NCI-H774 (cell line): ENCODE measurements at places on chromosomes 16 and 17.

DNA sequence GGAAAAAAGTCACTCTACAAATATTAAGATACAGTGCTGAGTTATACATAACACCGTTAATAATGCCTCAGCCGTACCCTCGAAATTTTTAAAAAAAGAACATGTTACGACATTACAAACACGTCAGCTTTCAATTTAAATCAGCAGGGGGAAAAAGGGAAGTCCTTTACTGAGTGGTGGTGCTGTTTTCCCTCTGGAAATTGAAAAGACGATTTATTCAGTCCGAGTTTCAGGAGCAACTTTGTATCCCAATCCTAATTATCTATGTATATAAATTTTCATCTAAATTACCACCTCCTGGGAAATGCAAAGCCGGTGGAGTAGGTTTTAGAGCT lies 1.3 kb downstream of the NETO2 start:
- DNase-seq = no peak

DNA sequence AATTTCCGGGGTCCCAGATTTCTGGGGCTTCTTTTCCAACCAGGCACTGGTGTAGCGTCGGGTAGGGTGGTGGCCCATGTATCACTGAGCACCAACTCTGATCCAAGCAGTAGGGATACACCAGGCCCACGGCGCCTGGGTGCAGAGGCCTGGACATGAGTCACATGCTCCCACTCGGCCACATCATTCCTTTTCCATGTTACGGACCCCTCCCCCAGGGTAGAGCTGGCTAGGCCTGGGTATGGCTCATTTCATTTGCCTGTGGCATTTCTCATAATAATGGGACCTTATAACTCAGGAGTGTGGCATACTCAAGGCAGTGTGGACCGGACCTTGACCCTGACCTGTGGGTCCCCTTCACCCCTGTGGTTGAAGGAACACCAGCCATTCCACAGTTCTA lies 18.0 kb upstream of the NDRG4 start:
- no peak for DNase-seq

- DNase-seq = no peak
Observed at GRCh38 chr17:78651554-78651953, 74.4 kb upstream of the DNAH17 start.

GRCh38 chr16:50724306-50724705 lies 17.6 kb upstream of the CYLD start:
- DNase-seq = no peak

- no peak for DNase-seq
Observed at GRCh38 chr17:17612085-17613022, 20.8 kb upstream of the PEMT start.

GRCh38 chr16:75312875-75313274 lies 61.5 kb upstream of the BCAR1 start:
- no peak for DNase-seq

- DNase-seq = no peak
Observed at GRCh38 chr17:31877911-31878702, 19.1 kb upstream of the COPRS start.

DNA sequence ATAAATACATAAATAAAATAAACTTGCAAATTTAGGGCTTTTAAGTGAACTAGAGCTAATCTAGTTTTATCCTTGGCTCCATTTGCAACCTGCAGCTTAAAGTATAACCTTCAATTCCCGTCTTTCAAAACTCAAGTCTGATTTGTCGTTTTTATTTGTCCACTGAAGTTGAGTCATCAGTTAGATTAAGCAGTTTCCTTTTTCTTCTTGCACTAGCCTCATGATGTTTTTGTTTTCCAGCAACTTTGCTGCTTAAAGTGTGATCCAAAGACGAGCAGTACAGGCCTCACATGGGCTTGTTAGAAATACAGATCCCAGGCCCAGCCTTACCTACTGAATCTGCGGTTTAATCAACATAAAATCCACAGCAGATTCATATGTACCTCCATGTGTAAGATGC lies 13.8 kb downstream of the ARSG start:
- DNase-seq = no peak

GRCh38 chr16:71358464-71358998 lies at the start of gene CALB2:
Gene CALB2 (plus strand): TSS chr16:71358723. CDS start chr16:71358793, 70 bp downstream.
- DNase-seq = peak; percentile 22

GRCh38 chr16:85202631-85203461 lies 90.6 kb upstream of the CIBAR2 start:
- no peak for DNase-seq

GRCh38 chr16:68064791-68065365 lies 20.3 kb upstream of the NFATC3 start:
- no peak for DNase-seq

- DNase-seq = no peak
Observed at GRCh38 chr16:75081179-75081859, 35.3 kb downstream of the LDHD start.

DNA sequence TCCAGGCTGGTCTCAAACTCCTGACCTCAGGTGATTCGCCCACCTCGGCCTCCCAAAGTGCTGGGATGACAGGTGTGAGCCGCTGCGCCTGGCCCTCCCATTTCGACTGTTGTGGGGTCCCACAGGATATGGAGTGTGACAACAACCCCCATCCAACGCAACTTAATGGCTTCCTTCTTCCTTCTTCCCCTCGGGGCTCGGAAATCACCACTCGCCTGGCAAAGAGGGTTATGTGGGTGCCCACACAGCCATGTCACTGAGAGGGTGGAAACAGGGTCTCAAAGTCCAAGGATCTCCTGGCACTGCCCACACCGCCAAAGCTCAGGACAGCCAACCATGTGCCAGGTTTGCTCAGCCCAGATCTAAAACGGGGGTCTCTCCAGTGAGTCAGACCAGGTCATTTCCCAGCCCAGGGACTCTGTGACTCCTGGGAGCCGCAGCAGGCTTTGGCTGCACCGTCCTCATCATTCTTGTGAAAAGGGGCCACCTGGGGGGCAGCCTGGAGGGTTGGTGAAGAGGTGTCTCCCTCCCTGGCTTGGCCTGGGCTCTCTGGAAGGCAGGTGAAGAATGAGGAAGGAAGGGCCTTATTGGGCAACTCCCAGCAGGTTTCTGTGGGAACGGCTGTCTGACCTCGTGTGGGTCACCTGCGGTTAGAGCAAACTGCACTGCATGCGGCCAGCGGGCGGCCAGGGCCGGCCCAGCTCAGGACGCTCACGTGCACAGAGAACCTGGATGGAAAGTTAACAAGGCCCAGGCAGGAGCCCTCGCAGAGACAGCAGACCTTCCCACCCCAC lies 25.3 kb upstream of the LITAF start:
- DNase-seq = peak; percentile 39

DNA sequence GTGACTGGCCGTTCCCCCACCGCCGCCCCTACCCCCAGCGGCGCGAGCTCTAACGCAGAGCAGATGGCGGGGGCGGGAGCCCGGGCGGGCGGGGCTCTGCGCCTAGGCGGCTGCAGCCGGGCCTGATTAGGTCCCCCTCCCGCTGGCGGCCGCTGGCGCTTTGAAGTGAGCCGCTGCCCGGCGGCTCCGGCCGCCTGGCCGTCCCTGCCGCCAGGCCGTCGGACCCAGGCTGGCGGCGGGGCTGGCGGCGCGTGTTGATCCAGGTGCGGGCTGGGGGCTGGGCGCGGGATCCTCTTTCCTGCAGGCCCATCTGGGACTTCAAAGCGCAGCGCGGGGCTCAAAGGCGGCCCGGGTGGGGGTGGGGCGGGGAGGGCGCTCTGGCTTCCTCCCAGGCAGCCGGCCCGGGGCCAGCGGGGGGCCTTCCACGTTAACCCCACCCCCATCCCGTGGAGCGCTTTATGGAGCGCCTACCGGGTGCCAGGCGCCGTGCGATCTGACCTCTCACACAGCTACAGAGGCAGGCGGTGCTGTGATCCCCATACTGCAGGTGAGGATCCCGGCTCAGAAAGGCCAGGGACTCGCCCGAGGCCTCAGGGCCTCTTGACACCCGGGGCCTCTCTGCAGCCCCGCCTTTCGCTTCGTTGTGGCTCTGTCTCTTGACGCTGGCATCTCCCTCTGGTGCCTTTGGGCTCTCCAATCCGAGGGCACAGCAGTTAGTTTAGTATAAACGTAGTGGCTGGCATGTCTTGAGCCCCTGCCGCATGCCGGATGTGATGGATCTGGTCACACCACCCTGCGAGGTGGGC lies 80.0 kb upstream of the NKD1 start:
- DNase-seq = peak; percentile 50

GRCh38 chr16:15404792-15405191 lies 9.2 kb downstream of the MPV17L start:
- DNase-seq = no peak

GRCh38 chr17:34714475-34715410 lies 135.4 kb downstream of the TMEM132E start:
- DNase-seq = no peak

- no peak for DNase-seq
Observed at GRCh38 chr17:72683506-72684404, 408.7 kb downstream of the SLC39A11 start.

- DNase-seq = no peak
Observed at GRCh38 chr16:48961546-48961945, 320.1 kb downstream of the CBLN1 start.

GRCh38 chr17:7408252-7408727 lies 645 bp downstream of the NLGN2 start:
- DNase-seq = no peak

GRCh38 chr17:61926826-61927207 lies 965 bp downstream of the INTS2 start:
- no peak for DNase-seq

- DNase-seq = no peak
Observed at GRCh38 chr17:40090237-40091119, 9.9 kb downstream of the NR1D1 start.

GRCh38 chr17:81829858-81830257 lies 3.2 kb downstream of the MCRIP1 start:
- DNase-seq = no peak

DNA sequence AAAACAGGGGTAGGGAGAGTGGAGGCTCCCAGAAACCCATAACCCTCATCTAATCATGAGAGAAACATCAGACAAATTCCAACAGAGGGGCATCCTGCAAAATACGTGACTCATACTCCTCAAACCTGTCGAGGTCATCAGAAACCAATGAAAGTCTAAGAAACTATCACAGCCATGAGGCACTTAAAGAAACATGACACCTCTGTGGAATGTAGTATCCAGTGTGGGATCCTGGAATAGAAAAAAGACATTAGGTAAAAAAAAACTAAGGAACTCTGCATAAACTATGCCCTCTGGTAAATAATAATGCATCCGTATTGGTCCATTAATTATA lies 16.4 kb downstream of the CDH5 start:
- DNase-seq = no peak

GRCh38 chr17:81387100-81388090 lies 7.9 kb upstream of the BAHCC1 start:
- no peak for DNase-seq

DNA sequence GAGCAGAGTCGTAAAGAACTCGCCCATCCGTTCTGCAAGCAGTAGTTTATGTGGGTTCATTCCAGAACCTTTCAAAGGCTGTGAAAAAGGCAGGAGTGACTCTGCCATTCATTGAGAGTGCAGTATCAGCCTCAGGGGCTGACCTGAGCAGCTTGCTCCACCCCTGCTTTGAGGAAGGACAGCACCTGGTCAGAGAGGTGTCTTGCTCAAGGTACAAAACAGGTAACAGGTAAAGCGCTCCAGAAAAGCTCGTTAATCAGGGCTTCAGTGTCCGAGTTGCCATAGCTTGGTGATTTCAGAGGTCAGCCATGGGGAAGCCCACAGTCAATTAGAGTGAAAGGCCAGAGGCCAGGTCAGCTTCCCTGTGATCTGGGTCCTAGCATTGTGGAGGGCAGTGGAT lies 251.1 kb downstream of the ABCC12 start:
- no peak for DNase-seq

GRCh38 chr17:68612209-68612922 lies 11.2 kb upstream of the FAM20A start:
- DNase-seq = no peak

GRCh38 chr17:74433421-74434121 lies 1.7 kb downstream of the GPRC5C start:
- no peak for DNase-seq

DNA sequence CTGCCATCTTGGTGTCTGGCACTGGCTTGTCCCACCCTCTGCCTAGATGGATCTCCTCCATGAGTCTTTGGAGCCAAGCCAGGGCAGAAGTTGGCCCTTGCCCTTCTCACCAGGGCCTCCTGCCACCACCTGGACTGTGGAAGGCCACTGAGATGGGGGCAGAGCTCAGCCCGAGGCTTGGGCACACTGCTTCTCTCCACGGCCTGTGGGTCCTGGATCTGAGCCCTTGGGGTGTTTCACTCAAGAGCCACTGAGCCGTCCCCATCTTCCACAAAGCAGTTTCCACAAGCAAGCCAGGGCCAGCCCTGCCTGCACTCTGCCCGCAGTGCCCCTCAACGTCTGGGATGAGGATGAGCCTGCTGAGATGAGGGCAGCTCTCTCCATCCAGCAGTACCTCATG lies 16.7 kb upstream of the CD300A start:
- no peak for DNase-seq

GRCh38 chr17:8154608-8155155 lies 2.5 kb upstream of the PER1 start:
- DNase-seq = no peak

DNA sequence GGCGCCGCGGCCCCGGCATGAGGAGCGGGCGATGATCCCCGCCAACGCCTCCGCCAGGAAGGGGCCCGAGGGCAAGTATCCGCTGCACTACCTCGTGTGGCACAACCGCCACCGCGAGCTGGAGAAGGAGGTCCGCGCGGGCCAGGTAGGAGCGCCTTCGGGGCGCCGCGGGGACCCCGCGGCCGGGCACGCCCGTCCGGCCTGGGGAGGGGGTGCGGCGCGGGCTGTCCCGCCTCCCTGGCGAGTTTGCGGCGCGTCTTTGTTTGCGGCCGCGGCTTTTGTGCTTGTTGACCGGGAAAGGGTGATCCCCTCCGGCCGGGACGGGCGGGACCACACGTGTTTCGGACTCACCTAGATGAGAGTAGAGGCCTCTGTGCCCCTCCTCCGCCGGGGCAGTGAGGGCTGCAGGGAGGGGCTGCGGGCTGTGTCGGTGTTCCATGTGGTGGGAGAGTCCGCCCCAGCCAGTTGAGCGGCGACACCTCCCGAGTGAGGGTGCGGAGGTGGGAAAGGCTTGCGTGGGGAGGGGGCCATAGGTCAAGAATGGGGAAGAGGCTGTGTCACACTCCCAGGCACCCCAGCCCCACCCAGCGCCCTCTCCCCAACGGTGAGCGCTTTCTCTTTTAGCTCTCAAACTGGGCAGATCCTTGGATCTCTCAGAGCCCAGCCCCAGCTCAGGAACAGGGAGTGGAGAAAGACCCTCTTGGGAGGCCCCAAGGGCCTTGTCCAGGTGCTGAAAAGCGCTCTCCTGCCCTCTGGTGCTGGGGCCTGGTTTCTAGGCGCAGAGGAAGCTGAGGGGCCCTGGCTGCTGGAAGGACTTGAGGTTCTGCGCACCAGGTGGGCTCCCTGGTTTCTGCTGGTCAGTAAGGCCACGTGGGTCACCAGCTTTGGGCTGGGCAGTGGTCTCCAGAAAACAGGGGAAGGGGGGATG lies 923 bp downstream of the ANKRD13B start:
- no peak for DNase-seq

- no peak for DNase-seq
Observed at GRCh38 chr16:68286153-68287074, 22.1 kb downstream of the SLC7A6 start.

- no peak for DNase-seq
Observed at GRCh38 chr17:49969795-49970389, 902 bp downstream of the DLX4 start.
